ENCODE measurements at places on chromosomes 12 and 14.
A peak's percentile ranks its signal among the peaks of the same experiment; 100 is the strongest.

- DNase-seq: no peak
Measured at GRCh38 chr14:94680862-94681288, 68.7 kb downstream of the SERPINA3 start.

DNA sequence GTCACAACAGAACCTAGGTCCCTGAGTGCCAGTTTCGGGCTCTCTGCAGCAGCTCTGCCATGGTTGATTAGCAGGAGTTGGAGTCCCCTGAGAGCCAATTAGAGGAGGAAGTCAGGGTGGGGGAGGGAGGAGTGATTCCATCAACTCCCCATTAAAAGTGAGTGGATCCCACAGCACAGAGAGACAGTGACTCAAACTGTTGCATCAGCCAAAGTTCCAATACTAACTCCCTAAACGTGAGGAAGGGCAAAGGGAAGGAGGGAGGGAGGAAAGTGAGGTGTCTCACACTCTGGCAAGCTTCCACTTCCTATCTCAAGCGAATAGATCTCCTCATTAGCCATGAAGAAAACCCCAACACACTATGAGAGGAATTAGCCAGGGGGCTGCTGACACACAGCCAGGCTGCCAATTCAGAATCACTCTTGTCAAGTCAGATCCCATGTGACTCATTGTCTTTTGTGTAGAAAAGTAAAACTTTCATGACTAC is 23.6 kb downstream of the OR11H4 start:
- no peak for DNase-seq

DNA sequence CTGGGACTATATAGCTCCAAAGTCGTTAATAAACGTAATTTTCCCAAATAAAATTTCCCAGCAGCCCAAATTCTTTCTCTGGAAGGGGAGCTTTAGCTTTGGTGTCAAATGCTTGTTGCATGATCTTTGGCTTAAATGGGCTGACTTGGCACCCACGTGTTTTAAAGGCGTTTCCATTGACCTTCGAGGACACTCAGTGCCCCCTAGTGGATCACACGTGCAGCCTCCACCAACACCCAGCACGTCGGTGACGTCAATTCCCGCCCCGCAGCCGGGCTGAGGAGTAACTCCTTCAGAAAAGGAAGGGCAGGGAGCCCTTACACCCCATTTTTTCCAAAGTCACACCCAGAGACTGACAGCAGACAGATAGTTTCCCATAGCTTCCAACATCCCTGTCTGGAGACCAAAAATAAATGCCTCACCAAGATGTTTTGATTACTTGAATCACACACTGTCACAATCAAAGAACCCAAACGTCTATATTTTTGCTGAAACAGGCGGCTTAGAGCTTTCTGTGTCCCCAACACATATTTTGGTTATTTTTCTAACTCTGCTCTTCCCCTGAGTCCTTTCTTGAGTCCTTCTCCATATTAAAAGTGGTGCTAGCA is 707.9 kb downstream of the AACS start:
- DNase-seq: no peak

DNA sequence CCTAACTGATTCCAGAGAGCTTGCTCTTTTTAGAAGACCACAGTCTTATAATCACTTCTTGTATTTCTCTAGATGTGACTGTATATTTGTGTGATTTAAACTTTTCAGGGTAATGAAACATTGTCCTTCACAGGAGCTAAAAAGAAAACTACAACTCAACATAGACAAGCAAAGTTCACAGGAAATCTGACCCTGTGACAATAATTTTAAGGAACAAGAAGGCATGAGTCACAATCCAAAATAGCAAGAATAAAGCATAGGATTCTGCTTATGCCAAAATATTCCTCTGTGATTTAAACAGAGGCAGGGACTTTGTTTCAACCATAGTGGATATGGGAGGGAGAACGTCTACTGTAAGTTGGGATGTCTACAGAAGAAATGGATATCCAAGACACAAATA is 44.3 kb downstream of the GPR65 start:
- DNase-seq: no peak

DNA sequence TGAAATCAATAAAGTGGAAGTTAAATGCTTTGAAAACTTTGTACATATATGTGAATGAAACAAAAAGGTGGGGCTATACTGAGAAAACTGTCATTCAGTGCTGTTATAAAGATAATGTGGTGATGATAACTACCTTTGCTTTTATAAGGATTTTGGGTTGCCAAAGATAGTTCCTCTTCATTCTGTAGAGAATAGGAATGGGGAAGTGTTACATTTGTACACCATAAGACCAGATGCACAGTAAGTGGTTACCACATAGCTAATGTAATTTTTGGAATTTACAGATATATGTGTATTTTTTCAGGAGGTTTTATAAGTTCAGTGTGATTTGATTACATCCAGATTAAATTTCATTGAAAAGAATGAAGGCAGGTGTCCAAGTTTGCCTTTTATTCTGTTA is 18.1 kb downstream of the RAB21 start:
- DNase-seq: no peak

DNA sequence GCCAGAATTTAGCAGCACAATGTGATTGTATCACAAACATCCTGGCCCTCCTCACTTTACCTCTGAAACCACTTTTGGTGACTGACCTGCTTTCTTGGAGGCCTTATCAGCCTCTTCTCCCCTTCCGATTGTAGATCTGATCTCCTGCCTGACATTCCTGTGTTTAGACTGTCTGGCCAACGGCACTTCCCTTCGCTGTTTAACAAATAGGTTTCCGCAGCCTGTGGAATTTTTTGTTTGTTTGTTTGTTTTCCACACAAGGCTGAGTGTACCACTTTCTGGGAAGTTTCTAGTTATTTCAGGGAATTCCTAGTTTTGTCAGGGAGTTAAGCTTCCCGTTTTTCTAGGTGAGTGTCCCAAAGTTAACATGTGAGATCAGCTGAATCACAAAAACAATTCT is 65.9 kb upstream of the CDKN3 start:
- DNase-seq: no peak

- DNase-seq: no peak
Measured at GRCh38 chr14:78182722-78183121, 12.5 kb downstream of the NRXN3 start.

- DNase-seq: no peak
Measured at GRCh38 chr12:53062011-53062961, 12.4 kb downstream of the TNS2 start.

- DNase-seq: no peak
Measured at GRCh38 chr12:74541074-74541473, 3.4 kb downstream of the ATXN7L3B start.

DNA sequence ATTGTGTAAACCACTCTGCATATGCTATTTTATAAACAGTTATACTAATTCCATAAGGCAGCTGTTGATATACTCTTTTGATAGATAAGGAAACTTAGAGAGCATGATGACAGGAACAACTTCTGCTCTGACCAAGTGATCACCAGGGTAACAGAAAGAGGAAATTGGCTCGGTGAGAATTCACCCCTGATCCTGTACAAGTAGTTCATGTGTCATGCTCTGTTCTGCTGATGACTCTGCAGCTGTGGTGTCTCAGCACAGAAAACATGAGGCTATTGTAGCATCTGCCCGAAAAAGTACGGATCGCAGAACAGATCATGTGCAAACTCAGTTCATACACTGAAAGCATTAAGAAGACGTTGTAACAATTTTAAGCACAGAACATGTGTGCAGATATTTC is 345.0 kb downstream of the LRIG3 start:
- DNase-seq: no peak

DNA sequence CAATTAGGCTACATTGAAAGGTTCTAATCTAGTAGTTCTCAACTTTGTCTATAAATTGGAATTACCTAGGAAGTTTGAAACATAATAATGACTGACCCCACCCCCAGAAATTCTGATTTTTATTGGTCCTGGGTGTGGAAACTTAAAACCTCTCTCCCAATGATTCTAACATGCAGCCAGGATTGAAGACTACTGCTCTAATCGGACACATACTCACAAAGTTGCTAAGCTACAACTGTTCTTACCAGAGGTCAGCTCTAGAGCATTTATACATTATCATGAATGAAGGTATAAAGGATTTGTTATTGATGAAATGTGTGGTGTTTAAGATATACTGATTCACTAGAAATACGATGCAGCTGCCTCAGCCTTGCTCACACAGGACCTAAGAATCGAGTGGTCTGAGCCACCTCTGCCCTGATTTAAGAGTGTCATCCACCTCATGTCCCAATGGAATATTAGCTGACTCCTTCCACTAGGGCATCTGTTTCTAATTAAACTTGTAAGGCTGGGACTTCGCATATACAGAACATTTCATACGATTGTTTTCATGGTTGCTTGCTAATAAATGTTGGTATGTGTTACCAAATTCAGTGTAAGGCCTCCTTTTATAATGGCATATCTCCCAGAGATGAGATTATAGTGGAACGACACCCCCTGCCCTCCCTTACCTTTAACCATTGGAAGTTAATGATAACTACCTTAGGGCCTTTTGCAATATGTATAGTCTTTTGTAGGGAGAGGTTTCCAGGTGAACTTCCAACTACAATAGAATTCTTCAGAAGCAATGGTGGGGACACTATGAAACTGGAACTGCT is 410.8 kb upstream of the PDE3A start:
- DNase-seq: no peak

DNA sequence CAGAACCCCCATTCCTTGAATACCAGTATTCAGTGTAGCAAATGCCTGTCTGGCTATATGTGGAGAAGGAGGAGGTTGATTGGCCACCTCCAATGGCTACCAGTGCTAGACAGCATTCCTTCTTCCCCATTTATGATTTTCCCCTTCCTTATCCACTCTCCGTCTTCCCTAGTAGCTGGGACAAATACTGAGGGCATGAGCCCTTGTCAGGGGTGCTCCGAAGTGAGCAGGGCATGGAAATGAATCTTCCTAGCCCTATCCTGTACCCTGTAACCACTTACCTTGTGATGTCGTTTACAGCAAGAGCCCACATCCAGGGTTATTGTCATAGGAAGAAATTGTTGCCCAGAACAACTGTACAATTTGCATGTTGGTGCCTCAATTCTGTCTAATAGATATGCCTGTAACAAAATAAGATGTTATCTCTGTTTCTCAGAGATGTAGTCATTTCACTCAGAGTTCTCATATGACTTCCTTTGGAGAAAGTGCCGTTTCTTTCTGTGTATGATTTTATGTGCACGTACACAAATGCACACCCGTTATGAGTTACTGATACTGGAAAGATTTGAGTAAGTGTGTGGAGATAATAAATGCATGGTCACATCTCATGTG is 423.7 kb downstream of the EGLN3 start:
- DNase-seq: no peak

DNA sequence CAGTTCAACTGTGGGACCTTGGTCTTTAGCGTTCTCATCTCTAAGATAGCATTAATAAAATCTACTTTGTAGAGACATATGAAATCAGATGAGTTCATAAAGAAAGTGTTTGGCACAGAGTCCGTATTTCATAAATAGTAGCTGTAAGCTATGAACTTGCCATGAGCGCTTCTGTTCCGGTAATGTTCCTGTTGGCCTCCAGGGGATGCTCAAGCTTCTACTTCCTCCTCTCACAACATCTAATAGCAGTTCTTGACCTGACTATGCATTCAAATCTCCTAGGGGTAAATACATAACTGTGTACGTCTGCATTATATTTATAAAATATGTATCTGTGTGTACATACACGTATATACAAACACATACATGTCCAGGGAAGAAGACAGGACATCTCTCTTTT is 288.2 kb upstream of the TMPO start:
- DNase-seq: no peak

- no peak for DNase-seq
Measured at GRCh38 chr14:77208291-77208978, 26.8 kb downstream of the TMEM63C start.

- no peak for DNase-seq
Measured at GRCh38 chr12:116019415-116019814, 258.1 kb downstream of the MED13L start.

DNA sequence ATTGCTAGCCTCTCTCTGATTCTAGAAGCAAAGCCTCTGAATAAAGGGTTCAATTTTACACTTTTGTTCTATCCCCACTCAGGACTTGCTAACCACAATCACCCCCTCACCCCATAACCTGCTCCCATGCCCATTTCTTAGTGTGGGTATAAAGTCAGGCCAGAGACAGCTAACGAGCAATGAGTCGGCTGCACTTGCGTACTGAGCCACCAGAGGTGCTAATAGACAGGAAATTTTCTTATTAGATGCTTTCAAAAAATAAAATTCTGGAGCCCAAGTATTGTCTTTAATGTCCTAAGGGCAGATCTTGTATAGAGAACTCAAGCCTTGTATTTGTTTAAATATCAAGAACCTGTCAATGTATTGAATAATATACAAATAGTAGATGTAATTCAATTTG is 256.9 kb downstream of the SYT1 start:
- DNase-seq: no peak

DNA sequence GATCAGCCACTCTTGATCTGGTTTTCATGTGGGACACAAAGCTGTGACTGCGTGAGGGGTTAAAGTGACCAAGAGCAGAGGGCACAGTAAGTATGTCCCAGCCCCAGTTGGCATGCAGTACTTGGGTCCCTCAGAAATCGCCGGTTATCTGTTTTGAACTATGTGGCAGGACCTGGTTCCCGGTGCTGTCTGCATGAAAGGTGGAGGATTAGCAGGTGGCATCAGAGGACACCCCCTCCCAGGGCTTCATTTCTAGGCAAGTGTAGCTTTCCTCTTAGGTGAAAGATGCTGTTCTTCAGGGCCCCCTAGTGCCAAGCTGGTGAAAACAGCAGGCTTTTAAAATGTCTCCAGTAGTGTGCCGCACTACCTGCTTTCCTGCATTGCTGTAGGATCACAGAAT is 57.1 kb downstream of the ATG14 start:
- peak; percentile 27 for DNase-seq

- no peak for DNase-seq
Measured at GRCh38 chr12:59874781-59875180, 279.0 kb downstream of the SLC16A7 start.

DNA sequence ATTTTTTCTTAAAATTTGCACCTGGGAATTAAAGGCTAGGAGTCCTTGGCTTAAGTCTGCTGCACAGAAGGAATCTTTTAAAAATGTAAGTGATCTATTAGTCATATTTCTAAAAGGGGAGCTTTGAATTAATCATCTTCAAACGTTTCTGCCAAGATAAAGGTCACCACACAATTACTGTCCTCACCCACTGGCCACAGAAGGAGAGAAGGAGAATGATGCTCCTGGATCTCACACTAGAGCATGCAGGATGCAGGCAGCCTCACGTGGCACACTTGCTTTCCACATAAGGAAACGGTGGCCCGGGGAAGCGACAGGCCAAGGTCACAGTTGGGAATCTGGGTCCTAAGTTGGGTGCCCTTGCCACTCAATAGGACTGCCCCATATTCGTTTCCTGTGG is 16.9 kb downstream of the PLEKHG7 start:
- no peak for DNase-seq

DNA sequence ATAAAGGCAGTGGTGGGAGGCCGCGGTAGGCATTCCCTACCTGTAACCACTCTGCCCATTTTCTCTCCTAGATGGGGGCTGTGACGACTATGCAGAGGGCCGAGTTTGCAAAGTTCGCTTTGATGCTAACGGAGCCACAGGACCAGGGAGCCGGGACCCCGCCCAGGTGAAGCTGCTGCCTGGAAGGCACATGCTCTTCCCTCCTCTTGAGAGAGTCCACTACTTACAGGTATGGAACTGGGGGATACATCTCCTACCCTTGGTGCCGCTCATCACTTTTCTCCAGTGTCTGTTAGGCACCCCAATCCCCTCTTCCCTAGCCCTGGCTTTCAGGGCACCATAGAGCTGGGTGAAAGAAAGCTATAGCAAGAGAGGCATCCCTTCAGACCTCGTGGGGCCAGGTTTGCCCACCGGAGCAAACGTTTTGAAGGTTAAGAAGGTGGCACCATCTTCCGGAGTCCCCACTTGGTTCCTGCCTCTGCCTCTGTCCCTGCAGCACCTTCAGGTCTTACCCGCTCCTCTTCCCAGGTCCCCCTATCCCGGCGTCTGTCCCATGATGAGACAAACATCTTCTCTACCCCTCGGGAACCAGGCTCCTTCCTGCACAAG is 2.0 kb upstream of the P3H3 start:
- no peak for DNase-seq
